Regular cardiac myocyte (primary cell): ENCODE measurements at places on chromosomes 7 and 10. TPM values are rescaled to one million over a fixed set of nuclear protein-coding genes. Genes with fewer than 3 reads are reported as not detected.

Gene EVX1
- total RNA-seq: not detected in 2 replicates

Gene PPP1R9A
- 0.56 and 0.77 TPM in 2 replicates for total RNA-seq

Gene NPC1L1
- under 0.01 TPM in 2 replicates for total RNA-seq

Gene OLAH
- total RNA-seq: 0.38 and 2.5 TPM in 2 replicates

Gene PLXDC2
- total RNA-seq: 1.2 and 7.0 TPM in 2 replicates

Gene SPDYE16
- 0.56 TPM in 1 of 2 replicates, not detected in the other for total RNA-seq

Gene CHST3
- 19.4 and 32.8 TPM in 2 replicates for total RNA-seq

Gene DIP2C
- 6.7 and 7.9 TPM in 2 replicates for total RNA-seq

Gene NXPH1
- not detected in 2 replicates for total RNA-seq

Gene ASZ1
- total RNA-seq: not detected in 2 replicates

Gene DYDC1
- total RNA-seq: not detected in 2 replicates
